EH (cell line): ENCODE measurements at places on chromosomes 12 and 14.

GRCh38 chr12:57755454-57756372 is 810 bp downstream of the MARCHF9 start:
- no peak for DNase-seq

- DNase-seq = no peak
Observed at GRCh38 chr12:15797818-15798217, 8.6 kb upstream of the EPS8 start.

GRCh38 chr12:46470036-46470627 is 97.6 kb upstream of the SLC38A2 start:
- no peak for DNase-seq

GRCh38 chr12:122491991-122492390 is 8.7 kb downstream of the ZCCHC8 start:
- peak; percentile 57 for DNase-seq

DNA sequence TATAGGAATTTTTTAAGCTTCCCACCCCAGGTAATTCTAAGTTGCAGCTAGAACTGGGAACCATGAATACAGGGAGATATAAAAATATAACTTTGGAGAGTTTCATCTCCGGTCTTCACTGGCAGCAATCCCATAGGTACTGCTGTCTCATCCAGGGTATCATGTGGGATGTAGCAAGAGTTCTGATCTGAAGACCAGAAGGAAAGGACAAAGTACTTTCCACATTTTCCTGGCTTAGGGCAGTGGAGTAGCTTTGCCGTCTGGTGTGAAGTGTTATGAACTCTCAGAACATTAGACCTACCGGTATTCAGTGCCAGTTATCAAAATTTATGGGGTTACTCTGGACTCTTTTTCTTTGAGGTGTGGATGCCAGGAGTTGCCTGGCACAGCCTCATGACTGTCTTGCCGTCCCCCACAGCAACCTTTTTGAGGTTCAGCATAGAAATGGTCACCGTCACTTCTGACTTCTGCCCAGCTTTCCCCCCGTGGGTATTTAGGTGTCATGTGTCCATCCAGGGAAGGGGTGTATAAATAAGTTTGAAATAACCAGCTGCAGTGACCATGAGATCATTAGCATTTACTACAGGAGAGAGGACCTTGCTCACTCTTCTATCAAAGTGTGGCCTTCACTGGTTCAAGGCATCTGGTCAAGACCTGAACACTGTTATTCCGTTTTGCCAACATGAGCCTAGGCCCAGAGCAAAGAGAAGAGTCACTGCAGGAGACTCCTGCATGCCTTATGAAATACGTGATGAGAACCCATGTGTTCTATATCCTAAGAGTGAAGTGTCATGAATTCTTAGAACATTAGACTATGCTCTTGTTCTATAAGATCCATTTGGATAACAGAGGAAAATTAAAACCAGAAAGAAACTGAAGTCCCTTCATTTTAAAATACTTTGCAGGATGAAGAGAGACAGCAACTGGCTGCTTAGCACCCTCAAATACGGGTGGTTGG is 22.2 kb downstream of the TMEM233 start:
- no peak for DNase-seq

DNA sequence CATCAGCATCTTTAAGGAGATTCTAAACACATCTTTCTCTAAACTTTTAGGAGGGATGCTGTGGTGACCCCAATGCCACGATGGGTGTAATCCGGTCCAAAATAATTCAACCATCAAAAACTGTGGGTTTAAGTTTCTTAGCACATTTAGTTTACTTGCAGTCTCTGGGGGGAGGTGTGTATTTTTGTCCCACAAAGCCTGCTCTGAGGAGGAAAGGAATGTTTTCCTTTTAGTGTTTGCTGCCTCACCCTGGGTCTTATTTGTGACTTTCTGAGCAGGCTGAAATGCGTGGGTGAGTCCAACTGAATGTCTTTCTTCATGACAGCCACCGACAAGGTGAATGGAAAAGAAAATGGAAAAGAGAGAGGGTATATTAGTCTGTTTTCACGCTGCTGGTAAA is 1324.7 kb downstream of the AACS start:
- DNase-seq = peak; percentile 1

DNA sequence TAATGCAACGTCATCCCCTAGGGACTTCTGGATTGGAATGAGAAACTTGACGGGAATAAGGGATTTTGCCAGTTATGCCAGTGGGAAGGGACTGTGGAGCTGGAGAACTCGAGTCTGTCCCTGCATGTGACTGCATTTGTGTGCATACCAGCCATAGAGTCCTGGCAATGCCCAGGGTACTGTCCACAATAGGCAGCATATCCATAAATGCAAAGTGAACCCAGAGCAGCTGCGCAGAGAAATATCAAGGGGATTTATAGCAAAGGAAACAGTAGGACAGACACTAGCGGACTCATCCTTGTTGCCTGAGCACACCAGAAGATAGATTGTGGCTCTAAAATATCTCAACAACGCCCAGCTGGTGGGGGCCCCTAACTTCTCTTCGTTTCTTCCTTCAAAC is 247.1 kb upstream of the SRRM4 start:
- no peak for DNase-seq
